ENCODE measurements at places on chromosomes 6 and 20.

GRCh38 chr6:167408235-167408869 lies 83.5 kb downstream of the TTLL2 start:
- DNase-seq: no peak

DNA sequence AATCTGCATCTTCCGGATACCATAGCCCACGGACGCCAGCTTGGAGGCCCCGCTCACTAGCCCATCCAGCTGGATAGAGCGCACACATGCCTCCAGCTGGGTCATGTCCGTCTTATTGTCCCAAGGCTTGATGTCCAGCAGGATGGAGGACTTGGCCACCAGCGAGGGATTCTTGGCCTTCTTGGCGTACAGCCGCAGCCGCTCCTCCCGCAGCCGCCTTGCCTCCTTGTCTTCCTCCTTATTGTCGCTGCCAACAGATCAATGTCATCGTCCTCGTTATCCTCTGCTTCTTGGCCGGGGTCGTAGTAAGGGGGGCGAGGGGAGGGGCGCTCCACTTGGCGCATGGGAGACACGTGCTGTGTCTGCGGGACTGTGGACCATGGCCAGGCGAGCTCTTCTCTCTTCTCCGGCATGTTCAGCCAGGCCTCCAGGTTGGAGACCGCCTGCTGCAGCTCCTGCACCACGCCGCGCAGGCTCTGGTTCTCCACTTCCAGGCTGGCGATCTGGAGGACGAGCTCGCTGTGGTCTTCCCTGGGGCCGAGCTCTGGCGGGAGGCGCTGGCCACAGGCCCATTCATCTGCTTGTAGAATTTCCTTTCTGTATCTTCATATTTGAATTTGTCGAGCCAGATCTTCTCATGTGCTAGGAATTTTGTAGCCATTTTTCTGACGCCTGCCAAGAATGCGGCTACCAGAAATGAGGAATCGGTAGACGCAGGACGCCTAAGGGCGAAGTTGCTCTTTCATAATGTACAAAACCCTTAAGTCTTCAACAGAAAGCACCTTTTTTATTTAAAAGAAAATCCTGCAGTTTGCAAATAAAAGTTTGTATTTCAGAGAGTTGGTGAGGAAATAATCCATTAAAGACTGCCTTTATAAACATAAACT lies 60.1 kb upstream of the PTPRK start:
- DNase-seq: no peak

DNA sequence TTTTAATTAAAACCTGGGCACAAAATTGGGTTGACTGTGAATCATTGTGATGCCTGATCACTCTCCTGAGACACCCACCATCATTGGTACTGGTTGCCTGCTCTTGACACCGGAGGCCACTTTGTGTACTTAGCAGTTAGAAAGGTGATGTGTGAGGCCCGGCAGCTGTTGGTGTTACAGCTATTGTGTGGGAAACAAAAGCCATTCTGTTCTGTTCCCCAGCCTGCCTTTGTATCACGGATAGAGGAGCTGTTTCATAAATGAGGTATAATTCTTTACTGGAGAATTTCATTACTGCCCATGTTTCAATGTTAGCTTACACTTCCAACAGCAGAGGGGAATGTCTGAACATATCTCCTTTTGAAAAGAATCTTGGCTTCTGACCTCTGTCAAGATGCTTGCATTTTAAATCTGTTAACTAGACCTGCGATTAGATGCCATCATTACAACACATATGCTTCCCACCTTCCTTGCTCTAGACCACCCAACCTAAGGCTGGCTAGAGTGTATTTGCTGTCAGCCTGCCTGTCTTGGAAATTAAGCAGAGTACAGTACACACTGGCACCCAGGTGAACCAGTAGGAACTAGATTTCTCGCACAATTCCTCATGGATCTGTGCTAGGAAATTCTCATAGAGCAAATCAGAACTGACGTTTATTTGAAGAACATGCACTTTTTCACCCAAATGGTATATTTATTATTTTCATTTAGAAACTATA lies 142.4 kb upstream of the INSM1 start:
- DNase-seq: no peak

DNA sequence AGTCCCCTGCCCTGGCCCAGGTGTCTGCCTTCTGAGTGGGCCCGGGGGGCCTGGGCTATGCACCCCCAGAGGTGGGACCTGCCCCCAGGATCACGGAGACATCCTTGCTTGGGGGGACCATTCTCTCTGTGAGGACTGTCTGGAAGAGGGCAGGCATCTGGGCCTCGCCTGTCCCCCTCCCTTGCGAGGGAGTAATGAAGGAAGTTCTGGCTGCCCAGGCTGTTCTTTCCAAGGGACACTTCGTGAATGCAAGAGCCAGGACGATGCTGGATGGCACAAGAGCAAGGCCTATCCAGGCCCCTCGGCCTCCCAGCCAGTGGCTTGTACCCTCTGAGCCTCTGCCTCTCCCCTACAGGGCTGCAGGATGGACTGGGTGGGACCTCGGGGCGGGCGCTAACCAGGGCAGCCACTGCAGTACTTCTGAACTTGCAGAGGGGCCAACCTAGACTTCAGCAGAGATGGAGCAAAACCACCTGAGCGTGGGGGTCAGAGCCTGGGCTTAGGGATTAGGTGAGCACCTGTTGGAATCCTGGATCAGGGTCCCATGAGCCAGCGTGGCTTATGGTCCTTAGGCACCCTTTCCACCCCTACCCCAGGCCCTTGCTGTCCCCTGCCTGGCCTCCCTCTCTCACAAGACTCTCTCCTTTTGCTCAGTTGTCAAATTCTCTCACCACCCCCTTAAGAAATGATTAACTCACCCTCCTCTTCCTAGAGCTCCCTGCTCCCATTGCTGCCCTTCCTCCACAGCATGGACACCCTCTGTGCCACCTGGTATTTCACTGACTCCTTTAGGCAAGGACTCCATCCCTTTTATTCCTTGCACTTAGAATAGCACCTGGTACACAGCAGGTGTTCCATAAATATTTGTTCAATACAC lies 53.2 kb downstream of the CTCFL start:
- DNase-seq: no peak

DNA sequence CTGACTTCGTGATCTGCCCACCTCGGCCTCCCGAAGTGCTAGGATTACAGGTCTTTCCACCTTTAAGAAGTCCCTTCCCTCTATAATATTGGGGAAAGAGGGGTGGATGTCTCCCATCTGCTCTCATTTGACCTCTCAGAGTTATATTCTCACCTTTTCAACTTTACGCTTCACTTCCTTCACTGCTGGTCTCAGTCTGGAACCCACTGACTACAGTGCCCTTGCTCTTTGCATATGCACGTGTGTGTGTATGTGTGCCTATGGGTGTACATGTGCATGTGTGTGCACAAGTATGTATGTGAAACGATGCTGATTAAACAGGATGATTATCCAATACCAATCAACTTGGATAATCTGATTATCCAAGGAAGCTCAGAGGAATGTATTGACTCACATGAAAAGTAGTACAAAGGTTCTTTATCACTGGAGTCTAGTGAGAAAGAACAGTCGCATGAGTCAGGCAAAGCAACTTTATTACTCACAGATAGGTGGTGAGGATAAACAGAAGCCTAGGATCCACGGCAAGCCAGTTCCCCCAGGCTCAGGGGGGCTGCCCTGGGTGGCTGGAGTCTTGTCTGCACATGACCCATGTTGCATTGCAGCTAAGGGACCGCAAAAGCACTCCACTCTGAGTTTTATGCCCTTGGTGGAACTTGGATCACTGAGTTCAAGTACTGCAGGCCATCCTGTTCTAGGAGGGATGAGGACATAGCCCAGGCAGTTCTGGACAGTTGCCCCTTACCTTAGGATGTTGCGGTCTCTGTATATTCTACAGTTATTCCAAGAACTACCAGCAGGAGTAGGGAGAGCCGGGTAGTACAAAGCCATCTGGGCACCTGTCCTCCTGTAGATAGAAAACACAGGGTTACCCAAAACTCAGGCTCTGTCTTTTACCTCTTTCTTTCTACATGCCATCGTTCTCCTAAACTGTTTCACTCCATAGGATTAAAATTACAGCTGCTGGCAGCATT lies 50.9 kb downstream of the SNRNP48 start:
- DNase-seq: no peak

DNA sequence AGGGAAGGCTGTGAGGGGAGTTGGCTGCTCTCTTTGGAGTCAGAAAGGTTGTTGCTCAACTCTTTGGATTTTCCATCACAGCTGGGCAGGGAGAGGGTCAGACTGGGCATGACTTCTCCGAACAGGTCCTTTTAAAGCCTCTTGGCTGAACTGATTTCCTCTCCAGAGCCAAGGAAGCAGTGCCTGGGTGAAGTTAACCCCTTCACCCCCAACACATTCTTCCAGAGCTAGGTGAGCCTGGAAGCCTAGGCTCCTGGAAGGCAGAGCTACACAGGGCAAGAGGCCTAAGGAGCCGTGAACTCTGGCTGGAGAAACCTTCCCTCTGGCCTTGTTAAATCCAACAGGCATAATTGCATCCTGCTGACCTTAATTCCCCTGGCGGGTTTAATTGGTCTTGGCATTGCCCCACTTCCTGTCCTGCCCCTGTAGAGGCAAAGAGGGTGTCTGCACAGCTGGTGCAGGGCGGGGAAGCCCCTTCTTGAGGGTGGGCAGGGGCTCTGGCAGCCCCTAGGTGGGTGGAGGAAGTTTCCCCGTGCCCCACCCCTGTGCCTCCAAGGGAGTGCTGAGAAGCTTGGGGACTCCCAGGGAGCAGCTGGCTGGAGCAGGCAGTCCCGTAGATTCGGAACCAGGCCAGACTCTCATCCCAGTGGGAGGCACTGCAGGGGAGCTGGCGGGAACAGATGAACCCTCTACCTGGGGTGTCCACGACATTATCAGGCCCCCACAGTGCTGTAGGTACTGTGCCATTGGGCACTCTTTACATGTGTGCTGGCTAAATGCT lies 3.6 kb upstream of the MYLK2 start:
- DNase-seq: no peak

GRCh38 chr6:41216616-41217015 lies 11.5 kb upstream of the TREML4 start:
- DNase-seq: no peak

DNA sequence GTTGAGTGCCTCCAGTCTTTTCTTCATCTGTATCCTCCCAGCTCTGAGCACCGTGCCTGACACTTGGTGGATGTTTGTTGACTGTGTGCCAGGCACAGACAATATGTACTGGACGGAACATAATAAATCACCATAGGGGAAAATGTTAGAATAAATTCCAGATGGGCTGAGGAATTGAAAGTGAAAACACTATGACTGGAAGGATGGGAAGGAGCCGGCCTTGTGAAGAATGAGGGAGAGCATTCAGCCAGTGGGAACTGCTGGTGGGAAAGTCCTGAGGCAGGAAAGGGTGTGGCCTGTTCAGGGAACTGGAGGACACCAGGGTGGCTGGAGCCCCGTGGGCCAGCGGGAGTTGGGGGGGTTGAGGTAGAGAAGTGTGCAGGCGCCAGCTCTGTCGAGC lies 75.4 kb downstream of the MTHFD1L start:
- no peak for DNase-seq

DNA sequence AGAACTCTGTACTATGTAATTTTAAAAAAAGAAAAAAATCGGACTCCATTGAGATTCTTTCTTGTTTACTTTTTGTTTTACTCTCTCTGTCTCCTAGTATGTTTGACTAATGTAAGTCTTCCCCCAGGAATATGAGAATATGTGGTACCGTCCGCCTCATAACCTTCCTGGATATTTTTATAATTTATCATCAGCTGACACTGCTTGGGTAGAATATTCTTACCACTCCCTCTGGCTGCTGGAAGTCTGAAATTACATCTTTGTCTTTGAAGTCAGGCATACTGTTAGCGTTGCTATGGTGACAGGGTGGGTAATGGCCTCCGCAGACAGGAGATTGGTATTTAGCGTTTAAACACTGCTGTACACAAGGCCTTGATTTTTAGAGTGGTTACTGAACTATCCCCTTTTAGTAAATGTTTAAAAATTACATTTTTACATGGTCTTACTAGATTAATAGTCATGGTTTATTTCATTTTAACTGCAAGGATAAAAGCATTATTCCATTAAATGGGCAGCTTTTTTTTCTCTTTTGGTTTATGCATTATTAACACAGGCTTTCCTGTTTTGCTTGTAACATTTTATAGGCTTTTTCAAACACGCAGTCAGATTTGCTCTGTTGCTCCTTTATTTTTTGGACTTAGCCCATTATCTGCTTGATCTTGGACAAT lies 176.4 kb downstream of the ARID1B start:
- DNase-seq: no peak

- DNase-seq: no peak
These were observed 363.5 kb downstream of the SYNE1 start for GRCh38 chr6:152273638-152274037.

DNA sequence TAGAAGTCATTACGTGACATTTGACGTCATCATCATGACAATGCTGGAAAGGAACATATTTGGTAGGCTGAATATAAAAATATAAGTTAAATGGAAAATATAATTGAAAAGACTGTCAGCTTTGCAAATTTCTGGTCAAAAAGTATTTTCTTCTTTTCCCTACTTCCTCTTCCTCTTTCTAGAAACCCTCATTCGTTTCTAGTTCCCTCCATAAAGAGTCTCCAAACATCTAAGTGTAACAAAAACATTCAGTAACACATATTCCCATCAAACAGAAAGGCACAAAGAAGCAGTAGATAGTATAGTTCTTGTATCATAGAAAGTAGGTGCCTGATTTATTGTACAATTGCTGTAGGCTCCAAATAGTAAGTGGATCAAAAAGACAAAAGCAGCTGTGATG lies 150.8 kb upstream of the FAM83B start:
- DNase-seq: no peak

GRCh38 chr6:132063738-132064137 lies 112.6 kb upstream of the CCN2 start:
- no peak for DNase-seq

DNA sequence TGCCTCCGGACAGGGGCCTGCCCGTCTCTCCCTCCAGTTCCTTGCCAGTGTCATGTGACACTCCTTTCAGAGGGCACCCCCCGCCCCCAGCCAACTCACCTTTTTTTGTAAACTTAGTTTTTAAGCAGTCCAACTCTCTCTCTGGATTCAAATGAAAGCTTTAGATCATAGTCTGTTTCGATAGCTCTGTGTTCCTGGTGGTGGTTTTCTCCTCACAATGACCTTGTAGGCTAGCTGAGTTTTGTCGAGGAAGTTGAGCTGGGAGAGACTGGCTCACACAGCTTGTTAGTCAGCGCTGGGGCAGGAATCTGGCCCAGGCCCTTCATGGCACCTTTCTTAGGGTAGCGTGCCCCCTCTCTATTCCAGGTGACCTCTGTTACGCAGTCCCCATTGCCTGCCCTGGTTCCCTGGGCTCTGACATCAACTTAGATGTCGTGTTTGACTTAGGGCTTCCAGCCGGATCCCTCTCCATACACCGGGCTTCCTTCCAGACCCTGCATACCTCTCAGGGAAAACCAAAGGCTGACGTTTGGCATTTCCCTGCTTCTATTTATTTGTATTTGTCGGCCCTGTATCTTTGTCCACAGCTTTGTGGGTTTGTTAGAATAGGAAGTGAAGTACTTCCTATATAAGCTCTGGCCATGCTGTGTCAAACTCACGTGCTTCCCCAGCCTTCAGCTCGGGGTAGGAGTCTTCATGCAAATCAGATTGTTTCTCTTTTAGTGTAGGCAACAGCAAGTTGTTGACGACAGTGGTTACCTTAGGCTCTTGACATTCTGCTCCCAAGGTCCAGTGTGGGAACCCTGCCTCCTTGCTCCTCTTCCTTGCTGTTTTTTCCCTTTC lies 12.7 kb downstream of the IGF2R start:
- no peak for DNase-seq

- no peak for DNase-seq
These were observed 175.8 kb downstream of the GMPR start for GRCh38 chr6:16414205-16414604.

GRCh38 chr6:119686644-119687043 lies 337.1 kb upstream of the MAN1A1 start:
- no peak for DNase-seq

GRCh38 chr20:36158160-36158741 lies 3.7 kb downstream of the EPB41L1 start:
- DNase-seq: no peak
